ENCODE measurements at places on chromosomes 5 and 9. TPM values are rescaled to one million over a fixed set of nuclear protein-coding genes. Genes with fewer than 3 reads are reported as not detected.

- no peak for DNase-seq
These were observed 288.8 kb downstream of the ARL15 start for GRCh38 chr5:54021431-54022164.

DNA sequence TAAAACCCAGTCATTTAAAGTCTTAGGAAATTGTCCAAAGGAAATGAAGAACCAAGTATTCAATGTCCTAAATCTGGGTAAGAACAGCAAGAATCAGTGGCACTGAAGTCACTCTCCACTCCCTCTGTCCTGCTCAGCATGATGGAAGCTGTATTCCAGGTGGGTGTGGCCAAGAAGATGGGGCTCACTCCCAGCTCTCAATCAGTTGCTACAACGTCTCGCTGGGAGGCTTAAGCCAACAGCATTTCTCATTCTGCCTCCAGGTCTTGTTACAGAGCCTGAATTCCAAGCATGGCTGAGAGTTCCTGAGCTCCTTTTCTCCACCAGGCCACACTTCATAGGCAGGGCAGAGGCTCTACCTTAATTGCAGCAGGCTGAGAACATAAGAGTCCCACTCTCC, 41.2 kb upstream of the TRIO start:
- DNase-seq, result no peak

DNA sequence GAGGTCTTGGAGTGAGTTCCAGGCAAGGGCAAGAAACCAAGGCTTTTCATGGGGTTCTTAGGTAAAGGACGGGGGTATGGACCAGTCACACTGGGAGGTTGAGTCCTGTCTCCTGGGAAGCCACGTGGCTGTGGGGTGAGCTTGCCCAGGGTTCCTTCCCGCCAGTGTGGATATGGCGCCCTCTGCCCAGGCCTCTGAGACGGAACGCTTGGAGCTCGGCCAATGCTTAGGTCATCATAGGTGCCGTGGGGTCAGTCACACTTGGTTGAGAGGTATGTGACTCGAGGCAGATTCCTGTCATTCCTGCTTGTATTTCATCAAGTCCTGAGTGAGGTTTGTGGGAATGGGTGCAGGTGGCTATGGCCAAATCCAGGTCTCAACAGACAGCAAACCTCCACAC, 46.2 kb downstream of the TENT4A start:
- peak; percentile 80 for DNase-seq

GRCh38 chr5:7802855-7803254, 48.1 kb downstream of the CFAP90 start:
- DNase-seq, result no peak

GRCh38 chr5:33227247-33227646, 213.5 kb upstream of the TARS1 start:
- DNase-seq, result no peak

DNA sequence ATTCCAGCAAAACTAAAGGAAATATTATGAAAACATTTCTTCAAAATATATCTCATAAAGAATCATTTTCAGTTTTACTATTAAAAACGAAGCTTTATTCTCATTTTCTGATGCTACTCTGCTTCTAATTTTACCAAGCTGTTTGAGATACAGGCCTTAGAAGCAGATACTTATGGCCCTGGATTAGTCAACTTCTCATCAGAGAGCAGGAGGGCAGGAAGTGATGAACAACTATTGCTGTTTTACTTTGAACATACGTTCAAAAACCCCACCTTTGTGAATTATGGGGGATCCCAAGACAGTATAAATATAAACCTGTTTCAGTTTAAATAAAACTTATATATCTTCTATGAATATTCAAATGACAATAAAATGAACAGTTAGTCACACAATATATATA, 16.0 kb downstream of the MPDZ start:
- no peak for DNase-seq

GRCh38 chr9:107983181-107983603, 493.6 kb upstream of the KLF4 start:
- DNase-seq, result peak; percentile 7

- no peak for DNase-seq
These were observed 107.5 kb downstream of the ANXA1 start for GRCh38 chr9:73259086-73259696.

DNA sequence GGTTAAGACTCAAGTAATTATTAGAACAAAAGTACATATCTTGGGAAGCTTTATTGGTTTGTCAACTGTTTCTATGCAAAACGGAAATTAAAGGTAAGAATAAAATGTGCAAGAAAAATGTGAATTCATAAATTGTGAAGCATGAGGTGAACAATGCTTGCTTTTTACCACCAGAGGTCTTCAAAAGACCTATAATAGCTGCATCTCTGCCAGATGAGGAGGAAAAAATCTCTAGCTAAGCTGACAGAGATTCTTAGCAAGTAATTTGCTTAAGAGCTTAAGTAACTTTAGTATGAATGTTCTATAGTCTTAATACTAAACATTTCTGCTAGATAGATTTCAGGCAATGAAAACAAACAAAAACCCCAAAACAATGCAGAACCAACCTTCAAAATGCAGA, 54.1 kb downstream of the MRPS30 start:
- peak; percentile 10 for DNase-seq

DNA sequence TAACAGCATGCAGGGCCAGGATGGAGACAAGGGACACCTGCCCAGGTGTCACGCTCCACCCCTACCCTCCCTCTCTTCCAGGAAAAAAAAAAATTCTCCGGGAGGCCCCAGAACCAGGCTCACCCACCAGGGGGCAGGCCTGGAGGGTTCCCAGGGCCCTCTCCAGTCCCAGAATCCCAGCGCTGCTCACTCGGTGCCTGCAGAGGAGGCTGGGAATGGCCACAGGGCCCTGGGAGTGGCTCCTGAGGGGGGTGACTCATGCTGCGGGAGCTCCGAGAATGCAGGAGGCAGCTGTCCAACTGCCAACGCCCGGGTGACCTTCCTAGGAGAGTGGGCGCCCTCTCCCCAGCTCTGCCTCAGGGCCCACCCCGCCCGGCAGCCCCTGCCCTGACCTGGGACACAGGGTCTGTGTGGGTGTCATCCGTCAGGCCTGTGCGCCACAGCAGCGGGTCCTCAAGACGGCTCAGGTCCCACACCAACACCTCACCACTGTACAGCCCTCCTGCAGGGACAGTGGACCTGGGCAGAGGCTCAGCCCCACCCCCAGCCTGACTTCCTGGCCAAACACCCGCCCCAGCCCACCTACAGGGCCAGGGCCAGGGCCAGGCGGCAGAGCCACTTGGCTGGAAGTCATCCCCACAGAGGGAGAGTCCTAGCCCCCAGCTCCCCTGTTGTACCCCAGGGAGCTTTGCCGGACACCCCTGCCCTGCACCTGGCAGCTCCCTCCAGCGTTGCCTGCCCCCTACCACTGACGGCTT, 21.2 kb downstream of the DYNC2I2 start:
- peak; percentile 87 for DNase-seq

DNA sequence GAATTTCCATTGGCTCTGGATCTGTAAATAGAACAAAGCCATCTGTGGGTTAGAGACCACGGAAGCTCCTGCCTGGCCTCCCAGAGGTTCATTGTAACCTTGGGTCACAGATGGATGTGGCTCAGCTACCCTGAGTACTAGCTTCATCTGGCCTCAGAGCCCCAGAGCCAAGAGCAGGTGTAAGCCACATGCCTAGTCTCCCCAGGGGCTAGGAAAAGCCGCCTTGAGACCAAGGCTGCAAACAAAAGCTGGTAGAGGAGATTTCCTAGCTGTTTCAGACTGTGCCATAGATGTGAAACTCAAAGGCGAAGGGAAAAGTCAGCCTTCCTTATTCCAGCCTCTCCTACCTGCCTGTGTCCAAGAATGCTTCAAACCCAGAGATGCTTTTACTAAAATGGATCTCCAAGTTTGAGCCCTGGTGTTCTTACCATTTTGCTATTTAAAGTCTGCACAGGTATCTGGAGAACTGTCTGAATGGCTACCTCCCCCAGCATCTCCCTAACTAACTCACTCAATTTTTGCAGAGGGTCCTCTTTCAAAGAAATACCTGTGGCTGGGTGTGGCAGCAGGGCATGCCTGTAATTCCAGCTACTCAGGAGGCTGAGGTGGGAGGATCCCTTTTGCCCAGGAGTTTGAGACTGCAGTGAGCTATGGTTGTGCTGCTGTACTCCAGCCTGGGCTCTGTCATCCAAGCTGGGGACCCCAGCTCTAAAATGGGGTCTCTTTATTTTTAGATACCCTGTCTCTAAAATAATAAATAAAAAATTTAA, 42.3 kb upstream of the MAP1B start:
- DNase-seq, result no peak

GRCh38 chr9:98132158-98132557, 13.1 kb upstream of the TRIM14 start:
- DNase-seq, result no peak

DNA sequence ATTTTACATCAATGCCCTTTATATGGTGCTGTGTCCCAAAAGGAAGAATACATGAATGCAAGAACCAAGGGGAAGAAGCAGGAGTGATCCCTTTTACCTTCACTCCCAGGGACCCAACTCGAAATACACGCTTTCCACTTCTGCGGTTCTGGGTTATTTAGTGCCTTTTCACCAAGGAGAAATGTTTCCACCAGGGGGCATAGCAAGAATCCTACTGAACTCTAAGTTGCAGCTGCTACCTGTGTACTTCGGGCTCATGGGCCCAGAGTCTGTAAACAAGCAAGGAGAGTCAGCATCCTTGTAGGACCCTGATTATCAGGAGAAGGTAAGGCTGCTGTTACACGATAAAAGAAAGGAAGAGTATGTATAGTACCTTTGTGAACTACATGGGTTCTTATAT, 45.7 kb downstream of the DPYSL3 start:
- no peak for DNase-seq

GRCh38 chr5:120684213-120684612, 220.1 kb downstream of the PRR16 start:
- no peak for DNase-seq

DNA sequence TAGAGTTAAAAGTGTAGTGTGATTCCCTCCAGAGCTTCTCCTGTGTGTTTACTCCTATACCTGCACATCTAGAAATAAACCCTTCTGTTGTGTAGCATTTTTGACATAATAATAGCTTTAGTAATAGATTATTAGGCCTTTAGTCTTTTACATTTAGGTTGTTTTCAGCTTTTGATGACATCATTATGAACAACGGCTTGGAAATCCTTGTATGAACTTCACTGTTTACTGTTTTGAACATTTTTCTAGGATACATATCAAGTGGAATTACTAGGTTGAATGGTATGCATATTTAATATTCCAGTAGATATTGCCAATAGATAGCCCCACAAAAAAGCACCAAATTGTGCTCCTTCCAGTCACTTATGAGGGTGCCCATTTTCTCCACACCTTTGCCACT, 174.0 kb downstream of the ARHGAP26 start:
- no peak for DNase-seq

DNA sequence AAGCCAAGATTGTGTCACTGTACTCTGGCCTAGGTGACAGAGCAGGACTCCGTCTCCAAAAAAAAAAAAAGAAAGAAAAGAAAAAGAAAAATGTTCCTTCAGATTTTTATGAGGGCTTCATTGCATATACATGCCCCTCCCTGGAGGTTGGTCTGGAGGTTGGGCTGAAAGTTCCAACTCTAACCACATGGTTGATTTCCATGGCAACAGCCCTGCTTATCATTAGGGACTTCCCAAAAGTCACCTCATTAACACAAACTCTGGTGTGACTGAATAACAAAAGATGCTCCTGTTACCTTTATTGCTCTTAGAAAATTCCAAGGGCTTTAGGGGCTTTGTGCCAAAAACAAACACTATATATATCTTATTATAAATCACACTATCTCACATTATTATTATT, 113.8 kb downstream of the TMC1 start:
- no peak for DNase-seq

GRCh38 chr9:129794549-129794948, 8.4 kb upstream of the TOR1B start:
- no peak for DNase-seq

DNA sequence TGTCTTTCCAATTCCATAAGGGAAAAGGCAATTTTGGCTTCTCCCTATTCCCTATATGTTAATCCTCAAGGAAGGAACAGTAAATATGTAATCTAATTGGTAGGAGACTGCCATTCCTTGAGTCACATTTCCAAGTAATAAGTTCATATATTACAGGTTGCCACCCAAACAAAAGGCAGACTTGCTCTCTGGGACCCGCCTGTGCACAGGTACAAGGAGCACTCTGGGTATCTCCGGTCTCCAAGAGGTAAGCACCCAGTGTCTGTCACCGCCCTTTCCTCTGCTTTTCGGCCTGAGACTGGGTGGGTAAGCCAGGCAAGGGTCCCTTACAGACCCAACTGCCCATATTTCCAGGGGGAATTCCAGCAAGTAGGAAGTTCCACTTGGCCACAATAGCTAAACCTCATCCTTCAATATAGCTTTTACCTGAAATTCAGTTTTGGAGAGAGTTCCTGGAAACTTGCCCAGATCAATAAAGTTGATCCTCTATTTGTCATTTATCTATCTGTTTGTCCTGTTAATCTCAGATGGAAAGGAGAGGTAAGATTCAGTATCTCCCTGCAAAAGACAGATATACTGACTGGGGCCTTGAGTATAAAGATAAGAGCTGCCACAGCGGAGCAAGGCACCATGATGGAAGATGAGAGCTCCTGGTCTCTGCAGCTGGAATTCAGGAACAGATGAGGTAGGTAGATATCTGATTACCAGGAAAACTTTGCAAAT, 81.8 kb downstream of the SUSD1 start:
- DNase-seq, result no peak

GRCh38 chr5:80175337-80175736, 80.5 kb downstream of the SERINC5 start:
- no peak for DNase-seq

GRCh38 chr9:30744871-30745270, 1639.6 kb upstream of the ACO1 start:
- no peak for DNase-seq

DNA sequence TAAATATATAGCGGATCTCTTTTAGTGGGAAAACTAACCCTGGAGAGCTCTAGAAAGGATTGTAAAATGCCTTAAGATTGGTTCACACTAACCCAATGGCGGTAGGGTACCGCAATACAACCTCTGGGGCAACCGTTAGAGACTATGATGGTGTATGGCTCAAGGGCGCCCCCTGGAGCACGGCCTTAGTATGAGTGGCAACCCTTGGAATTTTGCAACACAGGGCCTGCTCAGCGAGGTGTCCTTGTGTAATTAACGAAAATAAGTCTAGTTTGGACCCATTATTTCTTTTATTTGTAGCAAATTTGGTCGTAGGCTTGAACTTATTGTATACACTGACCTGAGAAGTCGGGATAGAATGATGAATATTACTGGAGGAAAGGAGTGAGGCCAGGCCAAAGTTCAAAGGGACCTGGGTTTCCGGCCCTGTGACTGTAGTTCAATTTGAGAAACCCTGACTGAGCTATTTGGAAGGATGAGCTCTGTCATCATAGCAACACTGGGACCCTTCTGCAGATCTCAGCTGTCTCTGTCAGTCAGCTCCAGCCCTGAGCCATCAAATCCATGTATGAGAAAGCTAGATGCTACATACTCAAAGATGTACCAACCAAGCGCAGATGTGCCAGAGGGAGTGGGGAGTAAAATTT, 54.8 kb downstream of the CAMK4 start:
- no peak for DNase-seq

The SUSD3 gene
- total RNA-seq, result 1.3 TPM

The TCERG1 gene
- 55.0 TPM for total RNA-seq

The ANKRD34B gene
- 1.5 TPM for total RNA-seq

The SHOC1 gene
- total RNA-seq, result not detected

The INSL6 gene
- not detected for total RNA-seq

The NDST1 gene
- total RNA-seq, result 192 TPM

The WWC1 gene
- total RNA-seq, result 121 TPM

The KIF20A gene
- total RNA-seq, result 4.4 TPM
